Stimulated activated CD8-positive, alpha-beta memory T cell treated with anti-CD3 and anti-CD28 coated beads, Interleukin-4, amount 100 ng/mL, for 1 hour (primary cell): ENCODE measurements at places on chromosomes 12 and 14.

DNA sequence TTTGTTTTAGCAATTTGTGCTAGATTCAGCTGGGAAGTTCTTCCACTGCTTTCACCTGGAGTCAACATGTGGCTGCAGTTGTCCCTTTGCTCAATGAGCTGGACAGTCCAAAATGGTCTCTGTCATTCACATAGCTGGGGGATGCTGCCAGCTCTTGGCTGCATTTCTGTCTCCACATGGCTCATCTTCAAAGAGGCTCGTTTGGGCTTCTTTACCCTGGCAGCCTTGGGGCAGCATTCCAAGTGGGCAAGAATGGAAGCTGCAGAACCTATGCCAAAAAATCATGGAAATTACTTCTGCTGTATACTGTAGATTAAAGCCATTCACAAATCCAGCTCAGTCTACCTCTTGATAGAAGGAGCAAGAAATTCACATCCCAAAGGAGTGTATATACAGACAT is 199.1 kb downstream of the SLC5A8 start:
- no peak for DNase-seq

DNA sequence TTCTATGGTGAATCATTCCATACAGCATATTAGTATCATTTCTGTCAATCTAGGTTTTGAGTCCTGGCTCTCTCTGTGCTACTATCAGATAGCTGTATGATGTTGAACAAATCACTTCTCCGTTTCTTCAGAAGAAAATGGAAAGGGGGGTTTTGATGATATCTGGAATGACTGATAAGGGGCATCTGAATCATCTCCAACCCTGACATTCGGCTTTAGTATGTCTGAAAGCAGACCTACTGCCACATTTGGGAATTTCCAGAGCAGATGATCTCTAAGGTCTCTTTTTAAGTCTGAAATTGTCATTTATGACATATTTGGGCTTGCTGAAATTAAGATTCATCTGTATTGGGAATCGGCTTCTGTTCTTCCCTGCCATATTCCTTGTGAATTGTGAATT is 10.1 kb downstream of the MLF2 start:
- DNase-seq, result no peak

DNA sequence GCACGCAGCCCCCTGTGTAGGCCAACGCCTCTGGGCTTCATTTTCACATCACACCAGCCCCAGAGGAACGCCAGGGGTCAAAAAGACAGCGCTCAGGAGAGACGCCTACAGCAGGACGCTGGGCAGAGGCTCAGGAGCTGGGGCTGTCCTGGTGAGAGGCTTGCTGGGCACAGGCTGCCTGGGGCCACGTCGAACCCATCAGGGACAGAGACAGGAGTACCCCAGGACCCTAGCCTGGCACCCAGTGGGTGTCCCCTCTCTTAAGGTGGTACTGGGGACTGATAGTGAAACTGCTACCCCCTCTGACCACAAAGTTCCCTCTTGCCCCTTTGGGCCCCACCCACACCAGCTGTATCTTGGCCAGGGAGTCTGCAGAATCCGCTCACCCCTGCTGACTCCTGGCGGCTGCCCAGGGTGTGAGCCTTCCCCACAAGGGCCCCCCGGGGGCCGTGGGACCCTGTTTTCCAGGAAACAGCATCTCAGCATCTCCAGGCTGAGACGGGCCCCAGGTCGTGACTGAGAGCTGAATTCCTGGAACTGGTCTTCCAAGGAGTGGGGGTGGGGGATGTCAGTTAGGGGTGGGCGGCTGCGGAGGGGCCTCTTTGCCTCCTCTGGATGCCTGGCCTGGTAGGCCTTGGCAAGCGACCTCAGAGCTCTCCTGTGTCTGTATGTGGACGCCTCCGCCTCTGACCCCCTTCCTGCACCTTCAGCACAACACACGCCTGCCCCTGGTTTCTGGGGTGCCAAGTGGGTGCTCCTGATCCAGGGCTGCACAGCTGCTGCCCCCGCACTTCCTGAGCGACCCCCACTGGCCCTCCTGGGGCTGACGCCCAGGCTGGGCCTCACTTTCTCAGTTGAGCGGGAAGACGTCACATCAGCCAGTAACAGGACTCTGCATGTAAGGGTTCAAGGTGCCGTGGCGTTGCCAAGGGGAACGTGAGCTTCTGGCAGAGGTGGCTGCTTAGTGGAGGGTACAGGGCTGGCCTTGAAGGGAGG is 321.9 kb upstream of the RTL1 start:
- no peak for DNase-seq

- DNase-seq, result no peak
Observed at GRCh38 chr12:112971248-112971647, 7.1 kb upstream of the OAS2 start.

DNA sequence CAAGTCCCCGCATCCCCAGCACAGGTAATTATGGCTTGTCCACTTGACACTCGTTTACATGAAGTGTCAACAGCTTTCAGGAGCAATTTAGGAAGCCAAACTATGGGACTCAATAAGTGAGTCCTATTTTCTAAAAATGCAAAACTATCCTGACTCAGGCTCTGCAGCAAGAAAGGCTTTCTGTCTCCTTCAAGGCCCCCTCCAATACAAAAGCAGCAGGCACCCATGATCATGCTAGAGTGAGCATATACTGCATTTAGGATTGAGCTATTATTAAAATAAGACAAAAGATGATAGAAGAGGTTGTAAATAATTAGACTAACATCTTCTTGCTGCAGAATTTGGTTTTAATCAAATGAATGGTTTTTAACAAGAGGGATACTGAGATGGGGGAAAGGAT is 3.2 kb downstream of the SIX6 start:
- no peak for DNase-seq

DNA sequence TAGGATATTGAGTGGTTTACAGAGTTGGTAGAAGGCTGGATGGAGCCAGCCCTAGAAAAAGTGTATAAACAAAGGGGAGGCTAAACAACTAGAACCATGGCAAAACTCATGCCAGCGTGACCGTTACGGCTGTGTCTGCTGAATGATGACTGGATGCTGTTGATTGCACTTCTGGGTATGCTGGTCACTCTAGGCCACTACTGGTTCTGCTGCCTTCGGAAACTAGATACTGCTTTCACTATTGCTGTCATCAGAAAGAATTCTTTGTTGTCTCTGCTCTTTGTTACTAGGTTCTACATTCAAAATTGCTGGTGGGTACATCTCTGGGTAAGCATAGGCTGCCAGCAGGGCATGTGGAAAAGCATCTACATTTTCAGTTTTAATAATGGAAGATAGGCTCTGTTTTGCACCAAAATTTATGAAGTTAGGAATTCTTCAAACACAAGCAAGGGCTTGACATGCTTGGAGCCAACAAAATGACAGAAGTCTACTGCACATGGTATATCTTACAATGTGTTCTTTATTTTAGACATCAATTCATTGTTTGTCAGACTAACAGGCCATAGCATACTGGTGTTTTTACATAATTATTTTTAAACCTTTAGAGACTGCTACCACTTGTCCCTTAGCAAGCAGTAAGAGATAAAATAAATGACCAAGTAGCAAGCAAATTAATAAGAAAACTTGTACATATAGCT is 15.4 kb downstream of the MON2 start:
- DNase-seq, result no peak

DNA sequence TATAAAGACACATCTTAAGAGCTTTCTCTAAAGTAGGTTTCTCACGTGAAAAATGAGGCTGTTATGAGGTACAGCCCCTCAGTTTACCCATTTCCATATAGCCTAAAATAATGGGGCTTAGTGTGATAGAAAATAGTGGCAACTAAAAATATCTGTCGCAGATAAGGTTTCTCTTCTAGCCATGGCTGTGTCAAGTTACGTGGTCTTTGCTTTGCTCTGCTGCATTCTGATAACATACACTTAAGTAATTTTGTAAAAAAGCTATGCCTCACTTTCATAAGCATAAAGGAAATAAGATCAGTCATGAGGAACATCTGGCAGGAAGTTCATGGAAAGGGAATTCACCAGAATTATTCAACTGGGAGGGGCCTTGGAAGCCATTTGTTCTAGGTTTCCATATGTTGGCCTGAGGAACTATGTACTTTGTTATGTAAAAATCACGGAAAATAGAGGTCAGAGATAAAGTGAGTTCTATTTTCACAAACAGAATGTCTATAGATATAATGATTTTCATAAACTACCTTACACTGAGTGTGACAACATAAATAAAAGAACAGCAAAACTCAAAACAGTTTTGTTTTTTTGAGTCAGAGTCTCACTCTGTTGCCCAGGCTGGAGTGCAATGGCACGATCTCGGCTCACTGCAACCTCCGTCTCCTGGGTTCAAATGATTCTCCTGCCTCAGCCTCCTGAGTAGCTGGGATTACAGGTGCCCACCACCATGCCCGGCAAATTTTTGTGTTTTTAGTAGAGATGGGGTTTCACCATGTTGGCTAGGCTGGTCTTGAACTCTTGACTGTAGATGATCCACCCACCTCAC is 195.6 kb upstream of the KRR1 start:
- DNase-seq, result no peak

GRCh38 chr12:26406391-26406790 is 211.0 kb downstream of the SSPN start:
- DNase-seq, result no peak

DNA sequence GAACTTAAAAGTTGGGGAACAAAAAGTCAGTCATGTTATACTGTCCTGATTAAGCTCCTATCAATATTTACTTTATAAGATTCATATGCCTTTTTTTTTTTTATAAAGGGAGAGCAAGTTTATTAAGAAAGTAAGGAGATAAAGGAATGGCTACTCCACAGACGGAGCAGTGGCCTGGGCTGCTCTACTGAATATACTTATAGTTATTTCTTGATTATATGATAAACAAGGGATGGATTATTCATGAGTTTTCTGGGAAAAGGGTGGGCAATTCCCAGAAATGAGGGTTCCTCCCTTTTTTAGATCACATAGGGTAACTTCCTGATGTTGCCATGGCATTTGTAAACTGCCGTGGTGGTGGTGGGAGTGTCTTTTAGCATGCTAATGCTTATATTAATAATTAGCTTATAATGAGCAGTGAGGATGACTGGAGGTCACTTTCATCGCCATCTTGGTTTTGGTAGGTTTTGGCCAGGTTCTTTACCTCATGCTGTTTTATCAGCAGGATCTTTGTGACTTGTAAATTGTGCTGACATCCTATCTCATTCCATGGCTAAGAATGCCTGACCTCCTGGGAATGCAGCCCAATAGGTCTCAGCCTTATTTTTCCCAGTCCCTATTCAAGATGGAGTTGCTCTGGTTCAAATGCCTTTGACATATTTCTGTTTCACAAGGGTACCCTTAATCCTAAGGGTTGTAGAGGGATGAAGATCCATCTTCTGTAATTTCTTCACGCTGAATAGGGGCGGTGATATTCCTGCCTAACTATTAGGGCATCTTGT is 73.9 kb downstream of the OTOGL start:
- DNase-seq, result no peak

DNA sequence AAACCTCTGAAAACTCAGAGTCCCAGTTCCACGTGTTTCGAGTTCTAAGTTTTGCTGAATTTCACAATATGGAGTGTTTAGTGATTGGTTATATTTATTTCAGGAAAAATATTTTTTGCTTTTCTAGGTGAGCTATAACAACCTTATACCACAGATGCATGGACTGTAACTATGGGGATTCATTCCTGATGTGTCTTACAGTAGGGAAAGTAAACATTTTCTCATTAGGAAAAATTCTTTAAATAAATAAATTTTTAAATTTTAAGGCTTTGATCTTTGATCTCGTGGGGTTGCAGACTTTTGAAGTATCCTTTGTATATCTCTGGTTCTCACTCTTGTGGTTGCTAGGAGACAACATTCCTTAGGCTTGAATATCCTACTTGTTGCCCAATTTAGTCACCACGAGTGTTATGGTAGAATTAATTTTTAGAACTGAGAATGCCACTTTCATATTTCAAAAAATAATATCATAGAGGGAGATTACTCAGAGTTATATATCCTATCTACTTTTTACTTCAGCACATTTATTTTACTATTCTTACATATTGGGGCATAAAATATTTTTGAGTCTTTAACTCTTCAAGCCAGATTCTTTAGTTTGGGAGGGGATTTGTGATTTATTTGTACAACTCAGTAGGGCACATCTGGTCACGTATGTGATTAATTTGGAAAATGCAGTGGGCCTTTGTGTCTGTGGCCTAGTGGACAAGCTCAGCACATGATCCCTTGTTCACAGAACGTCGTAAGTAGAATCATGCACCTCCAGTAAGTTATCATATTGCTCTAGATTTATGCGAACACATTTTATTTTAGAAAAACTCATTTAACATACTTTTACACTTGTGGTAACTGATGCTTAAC is 224.0 kb downstream of the TTC6 start:
- DNase-seq, result no peak

DNA sequence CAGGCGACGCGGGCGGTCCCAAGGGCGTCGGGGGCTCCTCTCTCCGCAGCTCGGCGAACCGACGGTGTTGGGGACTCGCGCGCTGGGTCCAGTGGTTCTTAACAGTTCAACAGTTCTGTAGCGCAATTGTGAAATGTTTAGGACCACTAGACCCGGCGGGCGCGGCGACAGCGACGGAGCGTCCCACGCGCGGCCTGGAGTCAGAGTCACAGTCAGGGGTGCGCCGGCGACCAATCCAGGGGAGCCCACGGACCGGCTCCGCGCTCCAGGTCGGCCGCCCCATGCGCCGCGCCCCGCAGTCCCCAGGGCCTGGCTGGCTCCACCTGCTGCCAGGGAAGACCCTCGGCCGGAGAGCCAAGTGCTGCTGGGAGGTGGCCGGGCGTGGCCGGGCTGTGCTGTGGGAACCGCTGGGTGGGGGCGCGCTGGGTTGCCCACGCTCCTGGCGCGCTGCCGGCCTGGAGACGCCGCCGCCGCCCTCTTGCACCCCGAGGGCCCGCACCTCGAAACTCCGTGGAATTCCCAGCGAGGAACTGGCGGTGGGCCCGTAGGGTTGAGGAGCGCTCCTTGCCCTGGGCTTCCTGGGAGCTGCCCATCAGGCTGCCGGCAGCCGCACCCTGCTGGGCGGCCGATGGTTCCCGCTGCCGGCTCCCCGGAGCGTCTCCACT is 20.9 kb upstream of the KIF26A start:
- no peak for DNase-seq

DNA sequence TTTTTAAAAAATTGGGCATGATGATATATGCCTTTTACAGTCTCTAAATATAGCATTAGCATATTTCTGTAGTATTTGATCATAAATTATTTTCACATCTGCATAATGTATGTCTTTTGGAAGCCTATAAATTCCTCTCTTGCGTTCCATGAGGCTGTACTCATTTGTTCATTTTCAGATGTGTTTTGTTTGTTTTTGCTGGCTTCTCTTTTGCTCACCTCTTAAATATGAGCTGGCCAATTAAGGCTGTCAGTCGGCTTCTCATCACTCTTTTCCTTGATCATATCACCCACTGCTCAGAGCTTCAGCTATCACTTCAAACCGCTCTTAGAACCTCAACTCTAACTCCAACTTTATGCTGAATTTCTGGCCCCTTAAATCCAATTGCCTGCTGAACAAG is 6.6 kb downstream of the TMEM263 start:
- DNase-seq, result no peak

GRCh38 chr12:86456241-86456640 is 200.1 kb upstream of the MGAT4C start:
- DNase-seq, result no peak
